ENCODE measurements at places on chromosomes 13 and 19.

GRCh38 chr19:3062165-3063105 lies at the start of gene TLE5:
TLE5 (minus strand) TSS chr19:3062495; CDS start chr19:3062200, 295 bp downstream.
- DNase-seq: peak; percentile 52

- DNase-seq: no peak
Observed at GRCh38 chr13:94431987-94432386, 47.5 kb downstream of the DCT start.

GRCh38 chr13:42494157-42494556 lies 79.8 kb upstream of the TNFSF11 start:
- no peak for DNase-seq

DNA sequence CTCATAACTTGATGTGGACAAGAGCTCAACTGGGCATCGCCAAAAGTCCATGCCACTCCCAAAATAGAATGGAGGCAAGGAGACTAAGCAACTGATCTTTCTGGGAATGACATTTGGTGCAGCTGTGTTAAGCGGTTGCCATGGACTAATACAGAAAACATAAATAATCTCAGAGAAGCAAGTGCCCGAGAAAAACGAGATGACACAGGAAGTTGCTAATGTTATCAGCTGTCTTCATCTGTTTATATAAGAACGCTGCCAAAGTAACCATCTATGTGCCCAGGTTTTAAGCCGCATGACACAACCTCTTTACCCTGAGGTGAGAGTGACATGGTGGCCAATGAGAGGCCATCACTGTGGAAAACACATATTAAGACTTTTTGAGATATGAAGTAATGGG lies 54.9 kb upstream of the SACS start:
- no peak for DNase-seq

DNA sequence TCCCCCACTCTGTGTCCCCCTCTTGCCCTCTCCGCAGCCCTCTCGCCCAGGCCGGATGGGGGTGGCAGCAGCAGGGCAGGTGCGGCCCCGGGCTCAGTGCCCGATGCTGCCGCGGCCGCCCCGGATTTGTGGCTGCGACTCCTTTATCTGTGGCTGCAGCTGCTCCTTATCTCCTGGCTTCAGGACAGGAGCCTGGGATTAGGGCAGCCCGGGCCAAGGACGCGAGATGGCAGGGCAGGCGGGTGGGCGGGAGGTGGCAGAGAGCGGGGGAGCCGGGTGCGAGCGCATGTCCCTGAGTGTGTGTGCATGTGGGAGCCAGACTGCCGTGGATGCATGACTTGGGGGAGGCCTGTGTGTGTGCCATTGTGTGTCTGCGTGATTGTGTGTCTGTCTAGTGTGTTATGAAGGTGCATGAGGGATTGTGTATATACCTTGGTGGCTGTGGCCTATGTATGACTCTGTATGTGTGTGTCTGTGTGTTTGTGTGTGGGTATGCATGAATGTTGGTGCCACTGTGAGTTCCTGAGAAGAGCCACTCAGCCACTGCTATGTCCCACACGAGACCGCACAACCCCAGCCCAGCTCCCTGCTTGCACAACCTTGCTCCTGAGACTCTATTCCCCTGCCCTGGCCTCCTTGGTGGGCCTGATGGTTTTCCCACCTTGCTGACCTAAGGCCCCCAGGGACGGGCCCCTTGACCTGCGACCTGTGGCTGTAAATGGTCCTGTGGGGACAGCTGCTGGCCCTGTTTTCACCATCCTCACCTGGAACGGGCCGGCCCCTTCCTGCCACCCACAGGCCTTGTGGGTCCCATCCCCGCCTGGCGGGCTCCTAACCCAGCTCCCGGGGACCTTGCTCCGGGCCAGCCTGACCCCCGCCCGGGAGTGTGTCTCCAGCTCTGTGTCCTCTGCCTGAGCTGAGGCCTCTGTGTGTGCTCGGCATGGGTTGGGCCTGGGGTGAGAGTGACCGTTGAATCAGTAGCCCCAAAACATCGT lies 5.3 kb upstream of the NRTN start:
- no peak for DNase-seq

DNA sequence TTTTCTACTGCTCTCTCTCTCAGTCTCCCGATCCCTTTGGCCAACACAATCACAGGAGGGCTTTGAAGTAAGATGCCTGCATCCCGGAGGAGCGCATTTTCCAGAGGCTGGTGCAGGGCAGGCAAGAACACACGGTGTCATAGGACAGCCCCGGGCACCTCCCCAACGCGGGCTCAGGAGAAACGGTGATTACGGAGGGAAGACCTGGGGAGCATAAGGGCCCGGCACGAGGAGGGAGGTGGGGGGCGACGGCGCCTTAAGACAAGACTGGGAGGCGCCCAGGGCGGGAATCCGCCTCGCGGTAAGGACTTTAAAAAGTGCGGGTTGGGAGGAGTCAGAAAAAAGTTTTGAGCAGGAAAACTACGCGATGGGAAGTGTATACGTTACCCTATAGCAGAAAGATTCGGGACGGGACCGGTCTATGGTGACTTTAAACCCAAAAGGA lies 18.7 kb upstream of the ZNF888 start:
- no peak for DNase-seq

GRCh38 chr13:113618455-113618854 lies 33.9 kb downstream of the TFDP1 start:
- DNase-seq: no peak

GRCh38 chr19:38951187-38951586 lies 20.4 kb downstream of the MRPS12 start:
- DNase-seq: no peak

DNA sequence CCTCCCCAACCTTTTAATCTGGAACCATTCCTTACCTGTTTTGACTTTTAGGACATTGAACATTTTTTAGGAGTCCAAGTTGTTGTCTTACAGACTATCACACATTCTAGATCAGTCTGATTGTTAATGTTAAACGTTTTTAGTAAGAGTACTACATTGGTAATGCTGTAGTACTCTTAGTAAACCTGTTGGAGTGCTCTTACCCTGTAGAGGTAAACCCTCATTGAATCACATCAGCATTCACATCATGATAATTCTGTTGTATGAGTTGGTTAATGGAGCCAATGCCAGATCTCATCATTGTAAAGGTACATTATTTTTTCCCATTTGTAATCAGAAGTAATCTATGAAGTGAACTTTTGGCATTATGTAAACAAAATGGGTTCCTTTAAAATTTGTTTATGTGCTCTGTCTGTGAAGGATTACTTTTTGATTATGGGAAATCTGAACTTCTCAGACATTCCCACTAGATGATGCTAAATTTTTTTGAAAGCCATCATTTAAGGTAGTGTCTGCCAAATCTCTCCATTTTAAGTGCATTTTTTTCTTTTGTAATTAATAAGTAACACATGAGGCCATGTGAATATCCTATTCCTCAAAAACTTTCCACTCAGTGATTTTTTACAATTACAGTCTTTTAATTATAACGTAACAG lies 55.2 kb downstream of the VWA8 start:
- no peak for DNase-seq

DNA sequence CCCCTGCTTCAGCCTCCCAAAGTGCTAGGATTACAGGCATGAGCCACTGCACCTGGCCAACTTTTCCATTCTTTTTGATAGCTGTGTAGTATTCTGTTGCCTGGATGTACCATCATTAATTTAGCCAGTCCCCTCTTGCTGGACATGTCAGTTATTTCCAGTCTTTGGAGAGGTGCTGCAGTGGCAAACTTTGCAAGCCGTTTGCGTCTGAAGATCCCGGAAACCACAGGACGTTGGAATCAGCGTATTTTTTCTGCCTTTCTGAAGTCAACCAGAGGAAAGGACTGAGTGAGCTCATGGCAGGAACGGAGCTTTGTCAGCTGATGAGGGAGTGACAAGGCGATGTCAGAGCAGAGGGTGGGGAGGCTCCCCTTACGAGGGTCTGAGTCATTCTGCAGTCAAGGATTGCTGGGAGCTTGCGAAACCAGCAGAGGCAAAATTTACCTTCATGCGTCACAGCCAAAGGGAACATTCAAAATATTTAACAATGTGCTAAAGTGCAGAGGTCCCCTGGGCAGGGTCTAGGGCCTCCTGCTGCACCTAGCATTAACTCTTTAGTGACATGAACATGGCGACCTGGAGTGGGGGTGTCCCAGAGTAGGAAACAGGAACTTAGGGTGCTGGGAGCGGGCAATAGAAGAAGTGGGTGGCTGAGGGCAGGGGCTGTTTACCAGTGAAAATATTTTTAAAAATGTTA lies 5.6 kb downstream of the C5AR1 start:
- DNase-seq: no peak

GRCh38 chr19:34217952-34218817 lies 36.2 kb upstream of the GARRE1 start:
- peak; percentile 32 for DNase-seq

GRCh38 chr13:112740502-112741131 lies 50.8 kb downstream of the ATP11A start:
- no peak for DNase-seq

DNA sequence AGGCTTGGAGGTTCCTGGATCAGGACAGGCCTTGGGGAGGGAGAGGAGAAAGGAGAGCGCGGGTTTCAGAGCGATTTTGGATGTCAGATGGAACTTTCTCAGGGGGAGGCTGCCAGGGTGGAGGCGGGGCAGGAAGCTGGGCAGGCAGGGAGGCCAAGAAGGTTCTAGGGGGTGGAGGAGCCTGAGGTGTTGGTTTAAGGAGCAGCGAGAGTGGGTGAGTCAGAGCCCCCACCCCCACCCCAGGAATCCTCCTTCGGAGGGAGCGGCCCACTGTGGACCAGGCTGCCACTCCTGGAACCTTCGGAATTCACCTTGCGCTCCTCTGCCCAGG lies 15.9 kb upstream of the NOP53 start:
- DNase-seq: no peak

GRCh38 chr13:80755910-80756309 lies 415.0 kb upstream of the SPRY2 start:
- no peak for DNase-seq

GRCh38 chr13:28626266-28626665 lies 32.7 kb upstream of the POMP start:
- DNase-seq: no peak

DNA sequence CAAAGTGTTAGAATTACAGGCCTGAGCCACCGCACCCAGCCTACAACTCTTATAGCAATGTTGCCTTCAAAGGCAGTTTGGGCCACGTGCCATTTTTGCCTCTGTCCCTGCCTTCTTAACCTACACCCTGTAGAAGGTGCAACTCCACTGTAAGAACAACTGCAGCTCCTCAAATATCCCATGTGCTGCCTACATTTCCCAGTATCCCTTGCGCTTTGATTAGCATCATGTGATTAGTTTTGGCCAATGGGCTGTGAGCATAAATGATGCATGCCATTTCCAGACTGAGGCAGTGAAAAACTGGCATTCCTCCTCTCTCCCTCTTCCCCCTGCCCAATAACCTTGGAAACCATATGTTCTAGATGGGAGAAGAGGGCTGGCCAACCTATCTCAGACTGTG lies 75.2 kb upstream of the MRI1 start:
- no peak for DNase-seq

GRCh38 chr13:88736026-88736425 lies 1064.9 kb downstream of the SLITRK5 start:
- no peak for DNase-seq

- DNase-seq: no peak
Observed at GRCh38 chr13:65826657-65827056, 1403.5 kb downstream of the PCDH9 start.

DNA sequence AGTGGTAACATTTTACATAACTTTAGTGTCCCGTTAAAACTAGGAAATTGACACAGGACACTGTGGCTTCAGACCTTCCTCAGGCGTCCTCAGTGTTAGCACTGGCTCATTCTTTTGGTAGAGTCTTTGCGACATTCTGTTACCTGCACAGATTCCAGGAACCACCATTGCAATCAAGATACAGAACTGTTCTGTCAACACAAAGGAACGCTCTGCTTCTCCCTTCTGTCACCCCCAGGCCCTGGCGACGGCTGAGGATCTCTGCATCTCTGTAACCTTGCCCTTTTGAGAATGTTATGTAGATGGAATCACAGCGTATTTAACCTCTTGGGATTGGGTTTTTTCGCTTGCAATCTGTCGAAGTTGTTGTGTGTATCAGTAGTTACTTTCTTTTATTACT lies 22.6 kb downstream of the KDM4B start:
- DNase-seq: no peak

DNA sequence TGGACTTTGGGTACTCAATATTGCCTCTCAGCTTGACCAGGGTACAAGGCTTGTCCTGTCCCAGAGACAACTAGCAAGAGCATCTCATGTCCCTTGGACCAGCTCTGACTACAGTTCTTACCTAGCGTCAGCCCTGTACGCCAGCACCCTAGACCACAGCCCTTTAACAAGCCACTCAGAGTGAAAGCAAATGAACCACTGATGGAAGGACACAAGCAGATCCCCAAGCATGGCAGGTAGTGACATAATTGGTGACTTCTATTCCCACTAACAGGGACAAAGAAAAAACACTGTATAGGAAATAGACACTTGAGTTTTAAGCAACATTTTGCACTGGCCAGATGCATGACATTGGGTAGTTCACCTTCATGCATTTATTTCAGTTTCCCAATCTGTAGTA lies 8.8 kb upstream of the LRCH1 start:
- no peak for DNase-seq

GRCh38 chr13:58978331-58978730 lies 1185.4 kb downstream of the DIAPH3 start:
- no peak for DNase-seq

DNA sequence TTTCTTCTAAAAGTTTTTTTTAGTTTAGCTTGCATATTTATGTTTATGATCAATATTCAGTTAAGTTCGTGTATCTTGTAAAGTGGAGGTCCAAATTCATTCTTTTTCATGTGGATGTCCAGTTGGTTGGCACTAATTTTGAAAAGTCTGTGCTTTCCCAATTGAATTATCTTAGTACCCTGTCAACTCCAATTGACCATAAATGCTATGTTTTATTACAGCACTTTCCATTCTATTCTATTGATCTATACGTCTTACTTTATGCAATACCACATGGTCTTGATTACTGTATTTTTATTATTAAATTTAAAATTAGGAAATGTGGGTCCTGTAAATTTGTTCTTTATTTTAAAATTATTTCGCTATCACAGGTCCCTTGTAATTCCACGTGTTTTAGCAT lies 837.6 kb upstream of the SLC10A2 start:
- no peak for DNase-seq

DNA sequence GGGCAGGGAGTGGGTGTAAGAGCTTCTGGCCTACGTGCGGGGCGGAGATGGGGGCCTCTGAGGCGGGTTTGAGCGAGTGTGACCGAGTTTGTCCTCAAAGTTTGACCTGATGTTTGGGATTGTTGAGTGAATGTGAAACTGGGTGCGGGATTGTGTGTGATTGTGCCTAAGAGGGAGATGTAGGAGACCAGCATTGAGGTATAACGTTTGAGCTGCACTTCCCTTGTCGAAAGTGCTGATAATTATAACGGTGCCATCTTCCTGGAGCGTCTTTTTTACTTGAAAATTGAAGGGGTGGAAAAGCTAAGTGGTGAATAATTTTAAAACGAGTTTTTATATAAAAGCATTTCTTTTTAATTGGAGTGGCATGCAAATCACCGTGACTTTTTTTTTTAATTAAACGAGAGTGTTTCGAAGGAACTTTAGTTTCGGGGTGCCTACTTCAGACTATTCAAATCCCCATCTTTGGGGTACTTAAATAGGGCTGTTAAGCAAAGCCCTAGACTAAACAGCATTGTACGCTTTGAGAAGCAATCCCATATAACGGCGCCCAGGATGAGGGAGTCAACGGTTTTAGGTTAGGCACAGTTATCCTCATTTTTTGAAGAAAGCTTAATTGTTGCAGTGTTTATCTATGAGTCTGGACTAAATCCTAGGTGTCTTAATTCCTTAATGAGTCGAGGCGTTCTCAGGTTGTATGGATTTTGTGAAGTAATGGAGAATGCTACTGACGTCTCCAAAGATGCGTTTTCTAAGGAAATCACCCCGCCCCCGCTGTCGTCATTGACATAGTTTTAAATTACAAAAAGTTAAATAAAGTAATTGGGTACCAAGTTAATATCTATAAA lies 594 bp downstream of the ZNF146 start:
- no peak for DNase-seq

GRCh38 chr13:48251611-48252081 lies 18.6 kb downstream of the ITM2B start:
- DNase-seq: no peak

Measured in stimulated activated CD8-positive, alpha-beta memory T cell treated with anti-CD3 and anti-CD28 coated beads, Interleukin-4, amount 100 ng/mL, for 1 hour (primary cell).